ENCODE measurements at places on chromosomes 2 and 18.
A peak's percentile ranks its signal among the peaks of the same experiment; 100 is the strongest.

DNA sequence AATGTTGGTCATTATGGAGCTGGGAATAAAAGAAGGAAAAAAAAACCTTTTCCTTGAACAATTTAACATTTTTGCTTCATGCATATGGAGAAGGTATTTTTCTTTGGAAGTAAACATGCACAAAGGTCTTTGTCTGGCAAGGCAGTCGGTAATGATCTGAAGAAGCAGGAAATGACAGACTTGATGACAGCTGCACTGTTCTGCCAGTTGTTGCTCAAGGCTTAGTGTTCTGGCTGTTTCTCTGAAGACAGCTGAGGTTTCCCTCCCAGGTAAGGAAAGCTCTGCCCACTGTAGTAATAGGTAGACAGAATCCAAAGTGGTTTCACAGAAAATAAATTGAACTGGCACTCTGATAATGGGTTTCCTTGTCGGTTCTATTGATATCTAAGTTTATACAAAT lies 308.4 kb upstream of the GCFC2 start:
- DNase-seq: no peak

GRCh38 chr2:41678639-41679038 lies 369.2 kb upstream of the PKDCC start:
- DNase-seq: no peak

- DNase-seq: no peak
Observed at GRCh38 chr18:40531051-40531450, 1424.0 kb upstream of the PIK3C3 start.

DNA sequence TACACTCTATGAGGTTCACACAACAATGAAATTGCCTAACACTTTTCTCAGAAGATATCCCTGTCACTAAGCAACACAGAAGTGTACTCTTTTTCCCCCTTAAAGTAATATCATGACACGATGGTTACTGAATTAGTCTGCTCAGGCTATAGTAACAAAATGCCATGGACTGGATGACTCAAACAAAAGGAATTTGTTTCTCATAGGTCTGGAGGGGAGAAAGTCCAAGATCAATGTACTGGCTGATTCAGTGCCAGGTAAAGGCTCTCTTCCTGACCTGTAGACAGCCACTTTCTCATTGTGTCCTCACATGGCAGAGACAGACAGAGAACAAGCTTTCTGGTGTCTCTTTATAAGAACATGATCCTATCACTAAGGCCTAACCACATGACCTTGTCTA lies 211.9 kb downstream of the RBM43 start:
- no peak for DNase-seq

DNA sequence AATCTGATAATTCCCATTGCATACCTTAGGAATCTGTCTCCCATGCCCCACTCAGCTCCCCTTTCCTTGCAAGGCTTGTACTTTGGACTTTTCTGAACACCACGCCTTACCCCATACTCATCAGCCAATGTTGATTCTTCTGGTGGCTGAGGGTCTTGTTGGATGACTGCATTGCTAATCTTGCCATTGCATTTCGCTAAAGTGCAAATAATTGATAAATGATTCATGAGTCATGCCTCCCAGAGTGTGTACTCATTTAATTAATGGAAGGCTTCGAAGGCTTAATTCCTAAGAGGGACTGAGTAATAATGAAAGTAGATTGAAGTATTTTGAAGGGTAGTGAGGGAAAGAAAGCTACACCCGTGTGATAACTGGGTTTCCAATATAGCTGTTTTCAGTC lies 28.0 kb upstream of the PPP1R1C start:
- no peak for DNase-seq

DNA sequence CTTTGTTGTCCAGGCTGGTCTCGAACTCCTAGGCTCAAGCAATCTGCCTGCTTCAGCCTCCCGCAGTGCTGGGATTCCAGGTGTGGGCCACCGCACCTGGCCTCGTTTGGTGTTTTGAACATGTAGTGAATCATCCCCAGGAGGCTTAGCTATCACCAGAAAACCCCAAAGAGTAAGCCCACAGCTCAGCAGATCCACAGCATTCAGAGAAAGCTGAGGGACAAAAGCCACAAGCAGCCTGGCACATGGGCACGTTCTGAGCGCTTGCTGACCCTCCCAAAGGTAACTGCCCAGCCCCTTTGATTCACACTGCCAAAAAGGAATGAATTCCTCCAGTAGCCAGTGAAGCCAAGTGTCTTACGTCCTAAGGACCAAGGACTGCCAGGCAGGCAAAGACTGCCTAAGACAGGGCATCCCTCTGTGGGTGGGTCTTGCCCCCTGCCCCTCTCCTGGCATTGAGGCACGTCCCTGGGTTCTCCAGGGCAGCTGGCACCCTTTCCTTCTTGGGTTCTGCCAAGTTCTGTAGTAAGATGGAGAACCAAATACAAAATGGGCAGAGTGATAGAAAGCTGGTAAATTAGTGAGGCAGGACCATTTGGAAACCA lies 31.7 kb downstream of the MBP start:
- peak; percentile 43 for DNase-seq

DNA sequence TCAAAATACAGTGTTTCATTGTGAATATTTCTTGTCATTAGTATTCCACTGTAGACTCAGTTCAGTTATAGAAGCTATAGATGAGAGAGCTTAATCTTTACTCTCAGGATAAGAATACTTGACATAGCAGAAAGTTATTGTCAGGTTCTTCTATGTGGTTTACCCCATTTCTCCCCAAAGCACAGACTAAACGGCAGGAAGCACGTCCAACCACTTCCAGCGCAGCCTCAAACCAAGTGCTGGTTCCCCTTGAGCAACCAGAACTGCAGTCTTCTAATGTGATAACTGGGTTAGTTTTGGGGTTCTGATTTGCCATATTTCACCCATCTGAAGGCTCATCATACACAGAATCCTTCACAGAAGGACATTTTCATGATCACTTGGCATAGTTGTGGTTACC lies 324.7 kb downstream of the SLC8A1 start:
- DNase-seq: no peak

DNA sequence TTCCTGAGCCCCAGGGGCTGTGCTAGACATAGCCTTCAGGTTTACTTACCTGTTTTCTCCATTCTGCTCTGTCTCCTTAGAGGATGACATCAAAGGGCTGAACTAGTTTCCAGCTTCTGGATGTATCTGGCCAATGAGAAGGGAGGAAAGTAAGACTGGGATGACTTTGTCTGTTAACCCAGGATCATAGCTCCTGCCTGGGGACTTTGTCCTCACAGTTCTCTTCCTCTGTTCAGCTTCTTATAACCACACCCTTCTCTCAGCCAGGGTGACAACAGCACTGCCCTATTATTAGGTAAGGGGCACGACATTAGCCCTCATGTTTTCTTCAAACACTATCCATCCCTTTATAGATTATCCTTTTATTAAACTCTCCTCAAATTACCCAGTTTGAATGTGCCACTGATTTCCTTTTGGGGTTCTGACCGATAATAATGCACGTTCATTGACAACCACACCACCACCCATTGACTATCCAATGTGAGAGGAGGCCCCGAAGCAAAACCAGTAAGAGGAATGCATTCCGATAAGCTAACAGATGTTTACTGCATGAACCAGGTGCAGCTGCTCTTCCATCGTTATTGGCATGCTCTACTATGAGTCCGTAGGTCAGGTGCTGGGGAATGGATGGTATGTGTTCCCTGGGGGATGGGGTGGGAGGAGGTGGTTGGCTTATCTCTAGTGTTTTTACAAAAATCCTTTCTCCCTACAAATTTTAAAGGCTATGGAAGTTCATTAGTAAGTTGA lies 23.5 kb downstream of the TSN start:
- DNase-seq: no peak

DNA sequence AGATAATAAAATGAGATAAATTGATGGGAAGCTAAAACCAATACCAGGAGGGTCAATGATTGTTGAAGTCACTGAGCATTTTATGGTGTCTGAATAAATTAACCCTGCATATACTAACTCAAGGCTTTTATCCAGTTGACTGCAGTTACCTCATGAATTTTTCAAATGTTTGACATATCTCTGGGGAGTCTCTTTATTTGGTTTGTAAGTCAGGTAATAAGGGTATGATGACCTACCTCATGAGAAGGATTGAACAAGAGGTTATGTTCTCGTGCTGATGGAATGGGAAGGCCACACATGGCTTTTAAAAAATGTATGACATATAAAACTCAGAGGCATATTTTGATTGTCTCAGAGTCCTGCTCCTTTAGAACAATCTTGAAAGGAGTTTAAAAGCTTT lies 237.6 kb downstream of the THSD7B start:
- no peak for DNase-seq

DNA sequence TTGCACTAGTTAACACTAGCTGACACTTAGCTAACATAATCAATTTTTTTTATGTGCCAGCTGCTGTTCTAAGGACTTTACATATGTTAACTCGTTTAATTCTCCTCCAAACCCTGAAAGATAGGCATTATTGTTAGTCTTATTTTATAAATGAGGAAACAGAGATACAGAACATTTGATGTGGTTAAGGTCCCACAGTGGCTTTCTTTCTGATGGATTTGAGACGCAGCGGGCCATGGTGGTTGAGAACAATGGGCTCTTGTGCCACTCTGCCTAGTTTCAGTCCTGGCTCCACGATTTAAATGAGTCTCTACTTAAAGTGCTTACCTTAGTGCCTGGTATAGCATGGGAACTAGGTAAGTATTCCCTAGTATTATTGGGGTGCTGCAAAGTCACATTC lies 201.9 kb upstream of the SPRED2 start:
- no peak for DNase-seq

DNA sequence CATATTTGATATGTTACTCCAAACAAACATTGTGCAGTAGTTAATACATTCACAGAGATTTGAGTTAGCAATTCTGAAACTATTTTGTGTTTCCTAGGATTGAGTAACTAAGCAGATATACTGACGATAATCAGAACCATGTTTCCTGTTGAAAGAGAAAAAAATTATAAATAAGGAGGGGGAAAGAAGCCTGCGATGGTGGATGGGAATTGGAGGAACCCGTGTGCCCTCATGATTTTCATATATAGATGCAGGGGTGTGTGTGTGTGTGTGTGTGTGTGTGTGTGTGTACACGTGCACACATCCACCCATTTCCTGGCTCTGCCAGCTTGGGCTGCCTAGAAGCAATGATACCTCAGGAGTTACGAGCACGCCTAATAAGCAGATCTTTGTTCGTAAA lies 56.9 kb downstream of the LPIN2 start:
- DNase-seq: no peak
